Stimulated activated CD8-positive, alpha-beta memory T cell treated with anti-CD3 and anti-CD28 coated beads, Interleukin-4, amount 100 ng/mL, for 4 hours (primary cell): ENCODE measurements at places on chromosomes 4 and X.

DNA sequence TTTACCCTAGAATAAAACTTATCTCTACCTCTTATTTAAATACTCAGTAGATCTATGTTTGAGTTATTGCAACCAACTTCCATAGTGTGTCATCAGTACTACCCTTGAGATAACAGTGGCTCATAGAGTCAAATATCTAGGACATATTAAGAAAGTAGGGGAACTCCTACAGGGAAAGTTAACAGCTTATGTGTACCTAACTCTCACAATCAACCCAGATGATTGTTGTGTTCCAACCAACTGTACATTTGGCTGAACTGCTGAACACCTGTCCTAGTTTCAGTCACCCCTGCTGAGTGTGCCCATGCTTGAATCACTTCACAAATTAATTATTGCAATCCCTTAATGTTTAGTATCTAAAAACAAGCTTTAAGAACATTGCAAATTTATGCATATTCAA is 244.2 kb upstream of the GRID2 start:
- DNase-seq: no peak

- DNase-seq: no peak
Observed at GRCh38 chr4:83067058-83067639, 32.2 kb downstream of the COPS4 start.

- DNase-seq: no peak
Observed at GRCh38 chr4:109728385-109728784, 1.5 kb downstream of the PLA2G12A start.

DNA sequence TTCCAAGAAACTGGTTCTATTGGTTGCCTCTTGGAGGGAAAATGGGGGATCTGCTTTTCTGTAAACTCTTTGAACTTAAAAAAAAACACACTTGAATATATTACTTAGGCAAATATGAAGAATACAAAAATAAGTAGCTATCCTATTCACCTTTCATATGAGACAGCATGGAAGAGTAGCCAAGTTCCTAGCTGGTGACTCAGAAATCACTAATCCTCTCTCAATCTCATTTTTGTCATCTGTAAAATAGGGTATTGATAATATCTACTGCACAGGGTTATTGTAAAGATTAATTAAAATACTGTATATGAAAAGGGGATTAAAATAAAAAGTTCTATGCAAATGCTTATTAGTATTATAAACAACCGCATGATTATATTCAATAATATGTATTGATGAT is 12.7 kb downstream of the MGARP start:
- DNase-seq: no peak

DNA sequence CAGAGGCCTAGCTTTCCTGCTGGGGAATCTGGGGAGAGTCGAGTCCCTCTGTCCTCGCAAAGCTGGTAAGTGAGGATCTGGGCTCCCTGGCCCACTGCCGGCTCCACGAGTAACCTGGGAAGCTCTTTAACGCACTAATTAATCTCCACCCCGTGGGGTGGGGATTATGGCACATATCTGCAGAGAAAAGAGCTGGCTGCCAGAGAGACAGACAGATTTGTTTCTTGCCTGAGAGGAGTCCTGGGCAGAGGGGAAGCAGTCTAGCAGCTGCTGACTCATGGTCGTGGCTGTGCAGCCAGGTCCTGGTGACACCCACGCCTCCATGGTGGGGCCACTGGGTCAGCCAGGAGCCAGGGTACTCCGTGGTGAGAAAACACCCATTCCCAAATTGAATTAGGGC is 14.0 kb downstream of the SORCS2 start:
- DNase-seq: no peak

- DNase-seq: no peak
Observed at GRCh38 chrX:124895947-124896346, 423.7 kb upstream of the TEX13C start.

GRCh38 chrX:102739657-102740056 is 19.1 kb downstream of the GPRASP3 start:
- no peak for DNase-seq

DNA sequence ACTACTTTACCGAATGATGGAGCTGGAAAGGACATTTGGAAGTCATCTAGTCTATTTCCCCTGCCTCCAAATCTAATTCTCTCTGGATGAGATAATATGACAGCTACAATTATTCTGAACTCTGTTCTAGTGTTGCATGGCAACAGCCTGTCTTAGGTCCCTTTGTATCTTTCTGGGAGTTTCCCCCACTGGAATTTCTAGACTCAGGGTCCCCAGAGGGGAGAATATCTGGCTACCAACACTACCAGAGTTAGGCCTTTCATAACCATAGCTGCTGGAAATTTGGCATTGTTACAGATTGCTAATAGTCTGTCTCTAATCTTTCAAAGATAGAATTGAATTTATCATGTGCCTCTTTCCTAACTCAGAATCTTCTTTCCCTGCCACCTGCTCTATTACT is 4.5 kb downstream of the MSN start:
- no peak for DNase-seq

DNA sequence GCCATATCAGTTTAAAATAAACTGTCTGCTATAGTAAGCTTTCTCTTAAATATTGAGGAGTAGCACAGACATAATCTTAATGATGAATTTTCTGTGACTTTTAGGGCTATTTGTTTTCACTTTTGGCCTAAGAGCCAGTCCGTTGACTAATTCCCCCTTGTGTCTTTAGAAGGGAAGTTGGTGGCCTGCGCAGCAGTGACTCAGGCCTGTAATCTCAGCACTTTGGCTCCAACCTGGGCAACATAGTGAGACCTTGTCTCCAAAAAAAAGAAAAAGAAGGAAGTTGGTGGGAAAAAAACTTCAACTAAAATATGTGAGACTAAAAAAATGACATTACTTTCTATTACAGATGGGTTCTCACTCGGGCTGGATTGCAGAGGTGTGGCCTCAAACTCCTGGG is 3.4 kb downstream of the NCAPG start:
- DNase-seq: no peak

DNA sequence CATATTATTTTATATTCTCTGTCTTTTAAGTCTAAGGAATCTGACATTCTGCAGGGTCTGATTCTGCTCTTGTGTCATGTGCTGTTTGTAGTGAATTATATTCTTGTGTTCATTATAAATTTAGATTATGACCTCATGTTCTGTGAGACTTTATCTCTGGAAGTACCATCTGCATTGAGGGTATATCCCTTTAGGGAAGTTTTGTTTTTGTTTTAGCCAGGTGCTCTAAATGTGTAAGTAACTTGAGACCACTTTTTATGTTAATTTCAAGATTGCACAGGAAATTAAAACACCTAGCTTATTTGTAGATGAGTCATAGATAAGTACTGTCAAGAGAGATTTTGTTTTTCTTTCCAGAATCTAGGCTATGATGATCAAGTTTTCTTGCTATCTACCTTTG is 35.0 kb upstream of the DKK2 start:
- DNase-seq: no peak

DNA sequence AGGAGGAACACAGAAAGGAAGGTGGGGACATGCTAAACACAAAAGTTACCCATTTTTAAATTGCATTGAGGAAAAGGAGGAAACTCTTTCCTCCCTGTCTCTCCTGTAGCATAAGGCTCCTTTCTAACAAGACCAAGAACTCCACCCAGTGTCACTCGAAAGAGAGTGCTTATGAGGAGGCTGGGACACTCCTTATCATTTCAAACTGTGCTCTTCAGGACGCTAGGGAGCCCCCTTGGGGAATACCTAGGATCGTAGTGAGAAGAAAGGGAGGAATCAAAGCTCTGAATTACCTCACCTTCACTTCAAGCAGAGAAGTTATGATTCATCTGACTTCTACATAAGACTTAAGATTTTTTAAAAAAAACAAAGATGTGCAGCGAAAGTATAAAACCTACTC is 65.5 kb downstream of the F9 start:
- DNase-seq: no peak

DNA sequence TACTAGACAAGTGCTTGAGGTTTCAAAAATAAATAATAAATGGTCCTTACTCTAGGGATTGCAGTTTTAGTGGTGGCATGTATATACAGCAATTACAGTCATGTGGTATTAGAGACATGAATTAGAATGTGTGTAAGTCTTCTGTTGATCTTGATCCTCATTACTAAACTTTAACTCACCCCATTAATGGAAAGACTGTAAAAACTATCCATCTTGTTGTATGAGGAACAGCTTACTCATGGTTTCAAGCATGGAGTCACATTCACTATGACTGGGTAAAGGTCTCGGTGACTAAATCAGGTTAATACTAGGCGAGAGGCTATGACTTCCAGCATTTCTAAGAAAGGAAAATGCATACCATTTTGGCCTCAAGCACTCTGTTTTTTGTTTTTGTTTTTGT is 107.0 kb upstream of the HPGD start:
- no peak for DNase-seq

GRCh38 chr4:26992657-26993361 is 132.2 kb downstream of the STIM2 start:
- DNase-seq: no peak
